ENCODE measurements at places on chromosomes 2 and 18.

GRCh38 chr2:219537657-219538488, 5.7 kb downstream of the CHPF start:
- DNase-seq = no peak

- DNase-seq = no peak
Observed at GRCh38 chr2:207767461-207768167, 2.1 kb downstream of the FZD5 start.

- no peak for DNase-seq
Observed at GRCh38 chr2:183519371-183520056, 395.3 kb downstream of the NUP35 start.

DNA sequence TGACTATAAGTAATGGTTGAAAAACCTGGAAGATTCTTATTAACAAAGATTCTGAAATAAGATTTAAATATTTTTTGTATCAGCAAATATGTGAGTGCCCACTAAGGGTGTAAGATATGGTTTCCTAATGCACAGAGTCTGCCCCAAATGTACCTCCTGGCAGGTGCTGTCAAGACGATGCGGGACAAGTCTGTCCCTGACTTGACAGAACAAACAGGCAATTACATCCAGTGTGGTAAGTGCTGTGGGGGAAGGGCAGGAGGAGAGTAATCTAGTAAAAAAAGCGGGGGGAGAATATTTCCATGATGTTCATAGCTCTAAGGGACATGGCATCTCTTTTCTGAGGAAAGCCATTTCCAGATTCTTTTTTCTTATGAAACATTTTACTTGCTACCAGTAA, 127.5 kb downstream of the COL4A4 start:
- DNase-seq = no peak

- DNase-seq = no peak
Observed at GRCh38 chr2:147294825-147295392, 549.9 kb upstream of the ACVR2A start.

DNA sequence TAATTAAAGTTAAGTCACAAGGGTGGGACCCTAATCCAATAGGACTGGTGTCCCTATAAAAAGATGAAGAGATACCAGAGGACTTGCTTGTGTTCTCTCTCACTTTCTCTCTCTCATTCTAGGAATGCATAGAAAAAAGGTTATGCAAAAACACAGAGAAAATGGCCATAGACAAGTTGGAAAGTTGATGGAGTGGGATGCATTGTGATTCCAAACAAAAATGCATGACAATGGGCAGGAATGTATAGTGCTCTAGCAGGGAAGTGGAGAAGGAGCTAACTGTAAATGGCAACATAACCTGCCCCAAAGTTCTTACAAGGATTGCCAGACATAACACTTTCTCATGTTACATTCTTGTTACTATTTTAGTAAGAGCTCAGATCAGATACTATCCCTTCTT, 301.6 kb upstream of the LRATD1 start:
- DNase-seq = no peak

Data from activated naive CD4-positive, alpha-beta T cell (primary cell).